ENCODE measurements at places on chromosomes 4 and X.

DNA sequence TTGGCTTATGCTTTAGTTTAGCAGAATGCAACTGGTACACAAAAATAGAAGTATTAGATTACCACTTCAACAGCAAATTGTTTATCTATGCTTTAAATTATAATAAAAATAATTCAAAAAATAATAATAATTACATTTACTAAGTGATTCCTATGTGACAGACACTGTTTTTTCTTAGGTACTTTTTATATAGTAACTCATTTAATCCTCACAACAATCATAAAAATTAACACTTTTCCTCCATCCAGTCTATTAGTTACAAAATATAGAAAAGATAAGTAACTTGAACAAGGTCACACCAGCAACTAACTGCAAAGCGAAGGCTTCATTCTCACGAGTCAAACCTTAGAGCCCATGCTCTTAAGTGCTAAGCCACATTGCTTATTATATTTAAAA lies 155.2 kb downstream of the PDGFC start:
- no peak for DNase-seq

DNA sequence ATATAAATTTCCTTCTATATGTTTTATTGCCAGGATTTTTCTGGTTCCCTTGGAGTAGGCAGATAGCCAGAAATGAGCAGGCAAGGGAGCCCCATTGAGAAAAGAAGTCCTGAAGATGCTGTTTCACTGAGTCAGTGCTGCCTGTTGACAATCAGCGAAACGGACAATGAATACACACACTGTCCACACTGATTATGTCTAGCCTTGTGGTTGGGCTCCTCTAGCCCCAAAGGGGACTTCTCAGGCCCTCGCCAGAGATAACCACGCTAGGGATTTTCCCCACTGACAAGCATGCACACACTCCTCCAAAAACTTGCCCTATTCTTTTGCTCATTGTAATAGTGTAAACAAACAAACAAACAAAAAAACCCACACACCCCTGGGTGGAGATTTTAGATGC lies 369.3 kb downstream of the DMD start:
- no peak for DNase-seq

- no peak for DNase-seq
These were observed 8.8 kb downstream of the SH3D19 start for GRCh38 chr4:151316645-151317044.

- DNase-seq = no peak
These were observed 4.6 kb upstream of the FGFRL1 start for GRCh38 chr4:1006856-1007255.

DNA sequence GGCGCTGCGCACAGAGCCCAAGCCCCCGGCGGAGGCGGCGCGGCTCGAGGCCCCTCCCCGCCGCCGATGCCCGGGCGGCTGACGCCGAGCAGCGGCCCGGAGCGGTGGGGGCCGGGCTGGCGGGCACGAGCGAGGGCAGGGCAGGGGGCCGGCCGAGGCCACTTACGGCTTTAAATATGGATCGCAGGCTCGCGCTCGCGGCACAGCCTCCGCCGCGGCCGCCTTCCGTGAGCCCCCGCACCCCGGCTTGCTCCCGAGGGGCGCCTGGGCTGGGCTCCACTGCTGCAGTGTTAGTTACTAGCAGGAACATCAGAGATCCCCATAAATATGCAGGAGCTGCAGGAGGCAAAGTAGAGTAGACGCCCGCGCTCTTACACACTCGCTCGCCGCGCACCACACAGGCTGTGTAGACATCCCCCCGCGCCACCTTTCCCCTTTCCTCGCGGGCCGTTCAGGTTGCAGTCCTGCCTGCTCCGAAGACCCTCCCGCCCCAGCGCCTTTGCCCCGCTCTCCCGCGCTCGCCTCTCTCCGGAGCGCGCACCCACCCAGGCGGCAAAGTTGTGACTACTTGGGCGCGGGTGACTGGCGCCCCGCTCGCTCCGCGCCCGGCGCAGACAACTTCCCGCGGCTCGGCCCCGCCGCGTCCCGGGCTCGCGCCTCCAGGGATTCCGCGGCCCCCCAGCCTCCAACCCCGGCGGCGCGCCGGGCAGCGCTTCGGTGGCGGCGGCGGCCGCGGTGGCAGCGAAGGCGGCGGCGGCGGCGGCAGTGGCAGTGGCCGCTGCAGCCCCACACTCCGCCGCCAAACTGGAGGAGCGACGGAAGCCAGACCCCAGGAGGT lies 152.0 kb upstream of the SLC4A4 start:
- DNase-seq = peak; percentile 10

Measured in T-cell (primary cell).